T-helper 1 cell (primary cell): ENCODE measurements at places on chromosomes 5 and 9.

DNA sequence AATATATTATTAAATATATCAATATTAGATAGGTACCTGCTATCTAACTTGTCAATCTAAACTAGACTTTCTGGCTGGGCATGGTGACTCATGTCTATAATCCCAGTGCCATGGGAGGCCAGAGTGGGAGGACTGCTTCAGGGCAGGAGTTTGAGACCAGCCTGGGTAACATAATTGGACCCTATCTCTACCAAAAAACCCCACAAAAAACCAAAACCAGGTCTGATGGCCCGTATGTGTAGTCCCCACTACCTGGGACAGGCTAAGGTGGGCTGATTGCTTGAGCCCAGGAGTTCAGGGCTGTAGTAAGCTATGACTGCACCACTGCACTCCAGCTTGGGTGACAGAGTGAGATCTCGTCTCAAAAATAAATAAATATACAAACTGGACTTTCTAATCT, 55.0 kb downstream of the PJA2 start:
- DNase-seq, result no peak

DNA sequence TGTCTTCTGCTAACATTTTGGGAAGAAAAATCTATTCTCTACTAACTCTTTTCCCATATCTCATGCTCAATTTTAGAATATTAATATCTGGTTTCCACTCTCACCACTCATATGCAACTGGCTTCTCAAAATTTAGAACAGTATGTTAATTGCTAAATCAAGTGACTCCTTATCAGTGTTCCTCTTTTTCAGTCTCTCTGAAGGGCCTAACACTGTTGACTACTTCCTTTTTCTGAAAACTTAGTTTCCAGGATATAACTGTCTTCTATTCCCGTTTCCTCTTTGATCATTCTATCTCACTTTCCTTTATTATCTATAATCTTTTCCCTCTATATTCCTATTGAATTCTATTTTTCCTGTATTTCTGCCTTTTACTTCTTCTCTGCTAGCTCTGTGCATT, 1717.2 kb upstream of the C9orf72 start:
- DNase-seq, result no peak

DNA sequence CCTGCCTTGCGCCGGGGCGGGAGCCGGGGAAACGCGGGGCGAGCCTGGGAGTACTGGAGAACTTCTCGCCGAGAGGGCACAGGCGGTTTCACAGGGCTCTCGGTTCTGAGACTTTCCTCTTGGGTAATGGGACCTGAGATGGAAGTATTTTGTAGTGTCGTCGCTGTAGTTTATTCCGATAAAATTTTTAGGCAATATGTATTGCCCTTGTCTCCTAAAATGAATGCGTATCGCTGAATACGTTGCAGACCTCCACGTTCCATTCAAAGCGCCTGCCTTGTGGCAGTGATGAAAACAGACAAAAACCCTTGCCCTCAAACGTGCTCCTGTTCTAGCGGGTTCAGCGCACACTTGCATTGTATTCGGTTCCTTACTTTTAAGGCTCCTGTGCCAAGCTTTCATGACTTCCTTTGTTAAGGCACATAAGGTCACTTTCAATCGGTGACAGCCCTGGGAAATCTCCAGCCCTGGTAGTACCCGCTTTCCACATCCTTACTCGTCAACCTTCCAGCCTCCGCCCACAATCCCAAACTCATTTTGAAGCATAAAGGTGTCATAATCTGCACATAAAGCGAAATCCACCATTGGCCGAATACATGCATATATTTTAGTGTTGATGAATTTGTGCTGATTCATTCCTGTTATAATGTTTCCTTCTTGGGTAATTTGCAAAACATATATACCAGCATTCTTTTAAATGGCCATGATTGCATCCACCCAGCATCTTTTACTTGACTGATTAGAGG, 694 bp downstream of the RMI1 start:
- DNase-seq, result no peak

- peak; percentile 44 for DNase-seq
These were observed 3.0 kb downstream of the RLN1 start for GRCh38 chr9:5336688-5337087.

- no peak for DNase-seq
These were observed 10.0 kb downstream of the NR3C1 start for GRCh38 chr5:143393524-143393923.

DNA sequence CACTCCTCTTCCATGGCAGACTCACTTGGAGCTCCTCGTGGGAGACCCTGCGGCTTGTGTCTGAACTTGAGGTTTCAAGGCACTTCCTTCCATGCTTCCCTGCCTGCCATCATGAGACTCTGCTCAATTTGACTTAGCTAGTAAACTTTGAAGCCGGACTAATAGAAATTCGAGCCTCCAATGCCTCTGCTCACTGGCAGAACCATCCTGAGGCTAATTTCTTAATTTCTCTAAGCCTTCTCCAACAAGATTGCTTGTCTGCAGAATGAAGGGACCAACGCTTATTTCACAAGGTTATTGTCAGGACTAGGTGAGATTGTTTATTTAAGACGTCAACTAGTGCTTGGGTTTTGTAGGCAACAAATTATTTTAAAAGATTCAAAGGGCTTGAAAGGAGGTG, 3.2 kb downstream of the POU4F3 start:
- no peak for DNase-seq
